ENCODE measurements at places on chromosomes 13 and 19.

DNA sequence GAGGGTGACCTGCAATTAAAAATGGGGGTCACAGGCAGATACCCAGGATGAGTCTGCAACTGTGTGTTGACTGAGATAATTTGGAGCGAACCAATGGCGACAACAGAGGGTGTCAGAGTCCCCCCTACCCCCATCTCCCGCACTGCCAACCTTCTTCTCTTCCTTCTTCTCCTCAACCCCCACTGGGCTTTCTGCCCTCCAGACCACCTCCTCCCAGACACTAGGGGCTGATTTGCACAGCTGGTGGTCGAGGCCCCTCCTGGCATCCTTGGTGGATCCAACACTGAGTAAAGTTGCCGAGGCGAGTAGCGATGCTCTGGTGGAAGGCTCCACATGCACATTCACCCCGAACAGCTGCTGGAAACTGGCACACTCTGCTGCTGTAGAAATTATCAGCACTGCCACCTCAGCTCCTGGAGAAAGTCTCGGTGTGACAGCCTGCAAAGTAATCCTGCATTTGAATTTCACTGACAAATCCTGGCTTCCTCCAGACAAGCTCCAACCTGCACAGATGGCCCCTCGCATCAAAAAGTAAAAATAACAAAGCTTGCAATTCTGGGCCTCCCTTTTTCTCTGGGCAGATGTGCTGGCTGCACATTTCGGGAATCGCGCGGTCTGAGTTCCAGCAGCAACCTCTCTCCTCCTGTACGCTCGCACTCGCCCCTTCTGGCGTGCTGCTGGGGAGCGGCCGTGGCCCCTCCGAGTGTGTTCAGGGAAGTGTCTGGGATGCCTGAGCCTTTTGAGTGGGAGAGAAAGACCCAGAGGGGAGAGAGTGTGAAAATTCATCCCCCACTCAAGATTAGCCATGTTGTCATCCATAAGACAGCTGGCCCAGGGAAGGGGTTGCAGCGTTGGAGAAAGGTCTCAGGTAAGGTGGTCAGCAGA lies 28.5 kb downstream of the CCNE1 start:
- no peak for DNase-seq

DNA sequence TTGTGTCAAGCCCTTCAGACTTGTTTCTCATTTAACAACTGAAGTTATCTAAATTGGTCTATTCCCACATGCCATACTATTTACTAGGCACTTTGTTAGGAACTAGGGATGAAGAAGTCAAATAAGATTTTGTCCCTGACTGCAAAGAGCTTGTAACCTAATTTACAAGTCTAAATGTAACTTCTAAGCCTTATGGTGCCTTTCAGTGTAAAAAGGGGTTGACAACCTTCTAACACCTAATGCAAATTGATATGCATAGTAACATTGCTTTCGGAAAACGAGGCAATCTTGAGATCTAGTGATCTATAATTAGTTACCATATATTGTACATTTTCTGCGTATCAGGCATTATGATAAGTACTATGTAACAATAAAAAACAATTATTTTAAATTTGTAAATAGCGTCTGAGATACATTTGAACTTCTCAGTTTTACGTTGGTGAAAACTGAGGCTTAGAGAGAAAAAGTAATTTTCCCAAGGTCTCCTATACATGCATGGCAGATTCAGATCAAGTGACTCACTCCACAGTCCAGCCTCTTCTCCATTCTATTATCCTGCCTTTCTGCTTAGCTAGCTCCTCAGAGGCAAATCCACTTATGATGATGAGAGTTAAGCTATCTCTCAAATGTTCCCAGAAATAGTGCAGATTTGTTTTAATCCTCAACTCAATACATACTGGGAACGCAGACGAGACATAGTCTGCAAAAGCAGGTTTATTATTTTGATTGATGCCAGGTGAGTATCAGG lies 764.9 kb upstream of the SLITRK5 start:
- DNase-seq = no peak

DNA sequence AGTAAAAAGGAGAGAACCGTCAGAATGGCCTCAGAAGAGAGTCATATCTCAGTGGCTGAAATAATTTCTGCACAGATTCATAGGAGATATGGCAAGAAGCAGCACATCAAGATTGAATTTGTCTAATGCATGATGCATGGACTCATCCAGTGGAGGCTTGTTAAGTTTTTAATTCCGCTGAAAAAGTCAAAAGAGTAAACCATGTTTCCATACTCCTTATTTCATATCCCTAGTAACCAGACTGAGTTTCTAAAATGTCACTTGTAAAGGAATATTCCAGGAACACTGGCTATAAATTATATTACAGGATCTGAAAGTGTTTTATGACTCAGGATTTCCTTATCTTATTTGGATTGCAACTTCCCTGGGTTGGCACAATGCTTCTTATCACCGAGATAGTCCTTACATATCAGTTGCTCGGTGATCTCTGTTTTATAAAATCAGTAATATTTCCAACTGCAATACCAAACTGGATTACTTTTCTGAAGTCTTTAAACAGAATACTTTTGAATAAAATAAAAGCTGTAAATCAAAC lies 180.2 kb upstream of the TSC22D1 start:
- DNase-seq = no peak

DNA sequence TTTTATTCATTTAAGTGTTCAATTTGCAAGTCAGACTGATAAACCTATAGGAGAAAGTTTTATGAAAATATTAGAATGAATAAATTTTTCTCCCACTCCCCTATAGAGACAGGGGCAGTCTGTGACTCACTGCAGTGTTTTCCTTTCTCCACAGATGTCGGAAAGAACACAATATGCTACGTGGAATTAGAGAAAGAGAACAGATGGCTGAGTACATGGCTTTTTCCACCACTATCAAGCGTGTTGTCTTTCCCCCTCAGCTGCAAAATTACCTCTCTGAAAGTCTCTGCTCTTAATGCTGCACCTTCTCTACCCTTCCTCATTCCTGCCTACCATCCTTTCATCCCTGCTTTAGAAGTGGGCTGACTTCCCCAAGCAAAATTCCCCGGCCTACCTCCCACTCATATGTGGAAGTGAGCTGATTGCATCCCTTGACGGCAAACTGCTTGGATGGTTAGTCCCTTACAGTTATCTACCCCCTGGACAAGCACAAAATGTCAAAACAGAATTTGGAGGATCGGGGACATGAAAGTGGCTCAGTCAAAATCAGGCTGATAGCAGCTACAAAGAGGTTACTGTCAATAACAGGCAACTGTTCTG lies 30.0 kb downstream of the FLT1 start:
- DNase-seq = no peak

DNA sequence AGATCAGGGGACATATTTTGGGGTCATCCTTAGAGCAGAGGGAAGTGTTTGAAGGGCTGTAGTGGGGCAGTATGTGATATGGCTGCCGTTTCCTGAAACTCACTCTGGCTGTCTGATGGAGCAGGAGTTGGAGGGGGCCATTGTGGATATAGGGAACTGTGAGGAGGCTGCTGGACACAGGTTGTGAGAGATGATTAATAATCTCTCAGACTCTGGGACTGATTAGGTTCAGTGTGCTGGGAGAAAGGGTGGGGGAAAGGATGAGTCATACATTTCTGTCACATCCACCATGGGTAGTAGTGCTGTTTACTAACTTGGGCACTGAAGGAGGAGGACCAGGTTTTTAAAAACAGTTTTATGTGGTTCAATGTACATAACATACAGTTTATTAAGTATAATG lies 4.8 kb downstream of the B3GLCT start:
- DNase-seq = no peak

DNA sequence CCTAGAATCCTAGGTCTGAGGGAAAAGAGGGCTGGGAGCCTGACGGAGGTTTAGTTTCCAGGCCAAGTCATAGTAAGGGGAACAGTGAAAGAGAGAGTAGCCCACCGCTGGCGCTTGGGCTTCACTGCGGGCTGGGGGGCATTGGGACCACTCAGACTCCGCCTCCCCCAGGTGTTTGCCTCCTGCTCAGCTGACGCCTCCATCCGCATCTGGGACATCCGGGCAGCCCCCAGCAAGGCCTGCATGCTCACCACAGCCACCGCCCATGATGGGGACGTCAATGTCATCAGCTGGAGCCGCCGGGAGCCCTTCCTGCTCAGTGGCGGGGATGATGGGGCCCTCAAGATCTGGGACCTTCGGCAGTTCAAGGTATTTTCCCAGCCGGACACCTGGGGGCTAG lies 4.5 kb upstream of the KCNJ14 start:
- DNase-seq = no peak

DNA sequence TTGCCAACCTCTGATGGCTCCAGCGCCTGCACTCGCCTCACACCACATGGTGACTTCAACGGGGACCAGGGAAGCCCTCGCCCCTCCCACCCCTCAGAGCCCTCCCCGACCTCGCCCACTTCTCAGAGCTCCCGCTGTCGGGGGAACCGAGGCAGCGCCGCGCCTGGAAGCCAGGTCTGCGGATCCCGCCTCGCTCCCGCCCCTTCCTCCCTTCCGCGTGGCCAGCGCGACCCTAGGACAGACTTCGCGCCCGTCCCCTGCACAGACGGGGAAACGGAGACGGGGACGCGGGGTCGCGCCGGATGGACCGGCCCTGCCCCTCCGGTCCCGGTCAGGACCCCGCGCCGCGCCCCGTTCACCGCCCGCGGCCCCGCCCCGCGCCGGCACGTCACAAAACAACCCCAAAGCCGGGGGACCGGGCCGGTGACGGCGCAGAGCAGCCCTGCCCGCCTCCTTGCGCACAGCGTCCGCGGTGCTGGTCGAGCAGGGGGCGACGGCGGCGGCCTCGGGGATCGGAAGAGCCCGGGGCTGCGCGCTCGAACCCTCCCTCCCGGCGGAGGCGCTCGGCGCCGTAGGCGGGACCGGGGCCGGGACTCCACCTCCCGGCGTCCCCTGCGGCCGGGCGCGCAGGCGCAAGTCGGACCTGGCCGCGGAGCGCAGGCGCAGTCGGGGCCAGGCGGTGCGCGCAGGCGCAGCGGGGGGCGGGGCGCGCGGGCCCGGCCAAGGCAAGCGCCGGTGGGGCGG lies 379 bp upstream of the CDC34 start:
- DNase-seq = peak; percentile 83

DNA sequence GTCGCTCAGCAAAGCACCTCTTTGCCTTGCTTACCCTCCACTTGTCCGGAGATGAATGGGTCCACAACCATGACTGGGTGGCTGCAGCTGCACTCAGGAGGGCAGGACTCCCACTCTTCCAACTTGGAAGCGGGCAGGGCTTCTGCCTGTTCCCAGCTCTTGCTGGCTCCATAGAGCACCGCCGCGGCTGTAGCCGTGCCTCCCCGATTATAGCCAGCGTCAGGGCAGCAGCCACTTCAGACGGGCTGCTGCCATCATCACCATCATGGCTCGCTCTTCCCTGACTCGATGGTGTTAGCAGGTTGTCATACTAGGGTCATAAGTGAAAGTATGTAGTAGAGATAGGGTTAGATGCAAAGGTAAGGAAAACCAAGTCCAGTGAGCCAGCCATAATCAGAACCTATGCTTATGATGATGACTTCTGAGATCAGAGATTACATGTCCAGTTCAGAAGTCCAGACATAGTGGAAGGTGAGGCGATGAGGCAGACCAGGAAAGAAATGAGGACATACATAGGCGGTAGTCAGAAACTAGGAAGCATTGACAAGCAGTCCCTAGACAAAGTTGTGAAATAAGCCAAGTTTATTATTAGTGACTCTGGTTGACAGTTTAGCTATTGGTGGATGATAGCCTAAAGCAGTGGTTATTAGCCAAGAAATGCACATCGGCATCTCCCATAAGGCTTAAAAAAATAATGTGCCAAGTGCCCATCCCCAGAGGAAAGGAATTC lies 4.4 kb upstream of the INTS6 start:
- DNase-seq = no peak

- DNase-seq = no peak
These were observed 51.1 kb downstream of the FAM216B start for GRCh38 chr13:42832341-42833096.

DNA sequence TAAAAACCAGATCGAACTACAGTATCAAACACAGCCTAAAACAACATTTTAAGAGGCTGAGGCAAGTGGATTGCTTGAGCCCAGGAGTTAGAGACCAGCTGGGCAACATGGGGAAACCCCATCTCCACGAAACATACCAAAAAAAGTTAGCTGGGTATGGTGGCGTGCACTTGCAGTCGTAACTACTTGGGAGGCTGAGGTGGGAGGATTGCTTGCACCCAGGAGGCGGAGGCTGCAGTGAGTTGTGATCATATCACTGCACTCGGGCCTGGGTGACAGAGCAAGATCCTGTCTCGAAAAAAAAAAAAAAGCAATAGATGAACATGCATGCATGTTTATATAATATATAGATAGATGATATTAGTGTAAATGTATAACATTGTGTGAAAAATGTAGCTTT lies 5.2 kb upstream of the MRPS31 start:
- no peak for DNase-seq

Data from NCI-H774 (cell line).